ENCODE measurements at places on chromosomes 7 and 10. TPM values are rescaled to one million over a fixed set of nuclear protein-coding genes. Genes with fewer than 3 reads are reported as not detected.

DNA sequence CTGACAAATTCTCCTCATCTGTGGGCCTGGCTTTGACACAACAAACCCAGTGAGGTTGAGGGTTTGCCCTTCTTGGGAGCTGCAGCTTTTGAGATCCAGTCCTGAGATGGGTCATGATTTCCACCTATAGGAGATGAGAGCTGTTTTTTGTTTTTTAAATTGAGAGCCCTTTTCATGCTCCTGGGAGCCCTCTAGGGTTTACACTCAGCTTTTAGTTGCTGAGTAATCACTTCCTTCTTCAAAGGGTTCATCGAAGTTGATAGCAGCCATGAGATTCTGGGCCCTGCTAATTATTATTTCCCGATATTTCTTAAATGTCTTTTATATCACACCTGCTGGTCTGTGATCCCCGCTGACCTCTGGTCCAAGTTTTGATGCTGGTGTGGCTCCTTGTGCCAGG lies 47.3 kb upstream of the VIPR2 start:
- DNase-seq, result no peak

DNA sequence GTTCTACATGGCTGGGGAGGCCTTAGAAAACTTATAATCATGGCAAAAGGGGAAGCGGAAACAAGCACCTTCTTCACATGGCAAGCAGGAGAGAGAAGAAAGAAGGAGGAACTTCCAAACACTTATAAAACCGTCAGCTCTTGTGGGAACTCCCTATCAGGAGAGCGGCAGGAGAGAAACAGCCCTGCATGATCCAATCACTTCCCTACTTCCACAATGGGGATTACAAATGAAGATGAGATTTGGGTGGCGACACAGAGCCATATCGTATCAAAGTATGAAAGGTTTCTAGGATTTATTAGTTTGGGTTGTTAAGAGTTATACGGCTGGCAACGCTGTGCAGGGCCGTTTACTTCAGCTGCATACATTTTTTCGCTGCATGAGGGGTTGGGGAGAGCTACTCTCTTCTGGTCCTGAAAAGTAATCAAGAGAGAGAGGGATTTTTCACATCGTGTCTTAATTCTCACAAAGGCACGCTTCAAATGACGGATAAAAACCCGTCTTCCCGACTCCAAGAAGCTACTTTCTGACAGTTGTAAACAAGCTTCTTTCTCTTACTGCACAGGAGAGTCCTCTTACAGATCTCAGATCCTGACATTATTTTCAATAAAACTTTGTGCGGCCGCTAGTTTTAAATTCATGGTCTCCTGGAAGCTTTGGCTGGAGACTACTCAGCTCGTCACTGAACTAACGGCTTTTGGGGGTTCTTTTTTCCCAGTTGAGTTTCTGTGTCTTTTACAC lies 751 bp upstream of the GTPBP10 start:
- DNase-seq, result peak; percentile 34

- no peak for DNase-seq
Measured at GRCh38 chr10:98403812-98404504, 11.0 kb downstream of the PYROXD2 start.

DNA sequence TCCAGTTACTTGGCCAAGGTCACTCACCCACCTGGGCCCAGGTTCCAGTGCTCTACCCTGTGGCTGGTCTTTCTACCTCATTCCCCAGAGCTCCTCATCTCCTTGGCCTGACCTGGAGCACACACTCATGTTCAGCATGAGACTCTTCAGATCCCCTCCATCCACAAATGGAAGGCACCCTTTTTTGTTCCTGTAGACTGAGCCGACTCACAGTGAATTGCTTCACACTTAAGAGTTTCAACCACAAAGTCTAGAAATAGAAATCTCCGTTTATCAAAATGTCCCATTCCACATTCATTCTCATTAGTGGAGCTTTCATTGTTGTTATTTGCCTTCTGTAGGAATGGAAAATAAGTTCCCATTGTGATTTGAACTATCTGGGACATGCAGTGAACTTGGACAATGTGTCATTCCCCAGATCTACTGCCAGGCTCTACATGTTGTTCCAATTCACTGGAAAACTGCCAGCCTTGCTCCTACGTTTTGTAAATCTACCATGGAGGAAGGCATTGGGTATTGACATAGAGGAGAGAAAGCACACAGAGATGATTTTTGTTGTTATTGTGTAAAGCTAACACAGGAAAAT lies 125.3 kb upstream of the CELF2 start:
- DNase-seq, result no peak

DNA sequence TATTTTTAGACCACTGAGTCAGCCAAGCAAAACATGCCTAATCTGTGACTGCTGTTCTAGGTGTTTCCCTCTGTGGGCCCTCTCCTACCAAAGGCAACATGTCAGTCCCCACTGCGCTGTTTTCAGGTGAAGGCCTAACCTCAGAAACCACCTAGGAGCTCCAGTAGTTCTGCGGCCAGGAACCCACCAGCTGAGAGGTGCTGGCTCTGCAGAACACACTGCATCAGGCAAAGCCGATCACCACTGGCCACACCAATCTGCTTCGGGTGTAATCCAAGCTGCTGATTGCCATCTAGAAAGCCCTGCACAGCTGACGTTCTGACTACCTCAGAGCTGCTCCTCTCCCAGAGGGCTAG lies 14.9 kb downstream of the CAMK2G start:
- DNase-seq, result no peak

BCAP29 gene
- 42.4 TPM for polyA plus RNA-seq

HABP2 gene
- polyA plus RNA-seq, result 0.40 TPM

LIPJ gene
- polyA plus RNA-seq, result 0.23 TPM

EPHA1 gene
- polyA plus RNA-seq, result 25.0 TPM

Measured in renal pelvis (tissue), 12 donors.